Ammon's horn (tissue), 1 donor: ENCODE measurements at places on chromosomes 3 and 15.
A peak's percentile ranks its signal among the peaks of the same experiment; 100 is the strongest.

DNA sequence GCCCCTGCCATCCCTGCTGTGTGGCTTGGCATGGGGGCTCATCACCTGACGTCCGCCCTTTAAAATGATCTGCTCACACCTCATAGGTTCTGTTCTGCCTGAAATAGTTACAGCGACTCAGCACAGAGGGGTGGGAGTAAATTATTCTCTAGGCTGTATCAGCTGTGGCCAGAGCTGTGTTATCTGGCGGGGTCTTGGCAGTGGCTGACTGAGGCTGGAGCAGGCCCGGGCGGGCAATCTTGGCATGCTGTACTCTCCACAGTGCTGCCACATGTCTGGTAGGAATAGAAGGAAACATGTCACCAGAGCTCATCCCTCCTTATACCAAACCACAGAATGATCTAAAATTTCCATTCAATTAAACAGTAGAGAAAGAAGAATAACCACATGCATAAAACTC is 499.9 kb upstream of the LMCD1 start:
- DNase-seq = peak; percentile 12

- DNase-seq = no peak
These were observed 55.8 kb downstream of the SHOX2 start for GRCh38 chr3:158050461-158050860.

- DNase-seq = no peak
These were observed 48.3 kb upstream of the CTDSPL start for GRCh38 chr3:37813403-37813802.

DNA sequence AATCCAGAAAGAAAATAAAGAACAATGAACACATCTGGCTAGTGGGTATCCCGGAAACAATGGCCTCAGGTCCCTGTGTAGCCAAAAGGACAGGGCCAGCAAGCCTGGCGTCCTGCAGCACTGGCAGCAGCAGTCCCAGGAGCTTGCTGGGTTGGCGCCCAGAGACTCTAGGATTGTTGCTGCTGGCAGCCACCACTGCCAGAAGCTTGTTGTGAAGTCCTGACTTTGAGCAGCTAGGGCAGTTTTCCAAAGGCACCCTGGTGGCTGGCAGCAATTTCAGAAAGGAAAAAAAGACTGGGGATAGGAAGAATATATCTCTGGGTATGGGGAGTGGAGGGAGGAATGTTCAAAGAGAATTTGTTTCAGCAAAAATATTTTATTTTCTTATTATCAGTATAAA is 11.3 kb downstream of the SHQ1 start:
- DNase-seq = peak; percentile 89

- DNase-seq = no peak
These were observed 43.1 kb downstream of the THRB start for GRCh38 chr3:24451461-24452099.

- no peak for DNase-seq
These were observed 12.9 kb downstream of the ISL2 start for GRCh38 chr15:76349301-76350070.

DNA sequence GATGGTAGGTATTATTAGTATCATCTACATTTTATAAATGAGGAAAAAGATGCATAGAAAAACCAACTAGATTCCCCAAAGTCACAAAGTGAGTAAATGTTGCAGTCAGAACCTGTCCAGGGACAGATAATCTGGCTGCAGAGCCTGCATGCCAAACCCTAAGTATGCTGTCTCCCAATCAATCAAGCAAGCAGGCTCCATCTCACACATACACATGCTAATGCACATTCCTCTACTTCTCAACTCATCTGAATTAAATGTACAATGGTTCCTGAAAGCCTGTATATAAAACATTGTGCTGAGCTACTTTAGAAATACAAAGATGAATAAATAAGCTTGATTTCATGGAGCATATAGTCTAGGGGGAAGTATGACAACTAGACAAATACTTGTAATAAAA is 101.0 kb downstream of the CBLB start:
- DNase-seq = no peak

DNA sequence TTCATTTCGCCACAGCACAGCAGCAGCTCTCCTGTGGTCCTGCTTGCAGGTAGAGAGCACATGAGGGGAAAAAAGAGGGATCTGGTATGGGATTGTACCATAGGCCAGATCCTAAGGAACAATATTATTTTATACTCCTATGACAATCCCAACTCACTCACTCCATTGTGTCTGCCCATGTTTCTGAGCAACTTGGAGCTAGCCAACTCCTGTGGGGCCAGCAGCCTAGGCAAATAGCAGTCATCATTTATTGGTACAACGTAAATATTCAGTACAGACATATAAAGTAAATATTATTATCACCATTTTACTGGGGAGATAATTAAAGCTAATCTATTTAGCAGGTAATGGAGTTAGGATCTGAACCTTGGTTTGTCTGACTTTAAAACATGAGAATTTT is 148.4 kb downstream of the MECOM start:
- DNase-seq = no peak

DNA sequence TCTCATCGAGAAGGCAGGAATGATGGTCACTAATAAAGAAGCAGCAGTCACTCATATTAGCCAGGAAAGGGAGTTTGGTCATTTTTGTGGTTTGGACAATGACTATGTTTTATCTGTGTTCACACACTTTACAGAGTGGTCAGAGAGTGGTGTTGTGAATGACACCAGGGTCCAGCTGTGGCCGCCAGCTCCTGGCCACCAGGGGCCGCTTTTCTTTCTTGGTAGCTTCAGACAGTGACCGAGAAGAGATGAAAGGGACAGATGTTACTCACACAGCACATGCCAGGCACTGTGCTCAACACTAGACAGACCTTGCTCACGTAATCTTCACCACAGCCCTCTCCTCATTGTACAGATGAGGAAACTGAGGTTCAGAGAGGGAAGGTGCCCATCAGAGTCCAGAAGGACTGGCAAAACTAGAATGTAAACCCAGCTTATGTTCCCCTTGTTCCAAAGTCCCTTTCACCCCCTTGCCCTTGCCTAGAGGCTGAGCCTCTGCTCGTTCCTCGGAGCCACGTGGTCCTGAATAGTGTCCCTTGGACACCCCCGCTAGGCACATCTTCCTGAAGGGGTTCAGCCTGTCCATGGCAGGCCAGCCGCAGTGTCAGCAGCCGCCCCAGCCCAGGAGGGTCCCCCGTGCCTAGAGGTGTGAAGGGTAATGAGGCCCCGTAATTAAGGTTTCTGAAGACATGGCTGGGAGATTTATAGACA is 55.6 kb downstream of the CYP11A1 start:
- no peak for DNase-seq

DNA sequence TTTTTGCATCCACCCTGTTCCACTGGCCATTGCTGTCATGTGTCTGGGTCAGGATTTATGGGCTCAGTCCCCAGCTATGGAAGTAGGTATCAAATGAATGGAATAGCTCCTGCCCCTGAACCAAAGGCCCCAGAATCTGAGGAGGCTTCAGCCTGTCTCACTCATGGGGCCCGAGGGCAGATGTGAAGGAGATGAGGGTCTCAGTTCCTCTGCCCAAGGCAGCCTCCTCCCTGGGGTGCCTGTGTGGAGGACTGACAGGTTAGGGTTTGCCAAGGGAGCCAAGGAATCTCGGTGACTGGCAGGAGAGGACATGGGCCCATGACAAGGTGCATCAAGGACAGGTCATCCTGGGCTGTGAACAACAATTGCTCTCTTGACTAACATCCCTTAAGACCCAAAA is 70.4 kb downstream of the CPN2 start:
- no peak for DNase-seq

- DNase-seq = no peak
These were observed 95.8 kb downstream of the ZPLD1 start for GRCh38 chr3:102530415-102531181.

DNA sequence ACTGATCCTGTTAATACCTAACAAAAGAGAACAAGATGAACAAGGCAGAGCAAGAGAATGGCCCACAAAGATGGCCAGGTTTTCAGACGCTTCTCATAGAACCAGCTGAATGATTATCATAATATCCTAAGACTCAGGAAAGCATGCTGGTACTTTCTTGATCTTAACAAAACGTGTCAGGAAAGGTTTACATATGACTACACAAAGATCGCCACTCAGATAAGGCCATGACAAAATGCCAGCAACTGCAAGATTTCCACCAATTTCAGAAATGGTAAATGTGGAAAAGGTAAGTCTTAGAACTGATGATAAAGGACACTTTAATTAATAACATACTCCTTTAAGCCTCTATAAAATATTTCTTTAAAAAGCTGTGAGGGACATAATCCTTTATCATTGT is 108.8 kb downstream of the DLG1 start:
- no peak for DNase-seq

- no peak for DNase-seq
These were observed 704.2 kb downstream of the ROBO1 start for GRCh38 chr3:79063624-79064023.

DNA sequence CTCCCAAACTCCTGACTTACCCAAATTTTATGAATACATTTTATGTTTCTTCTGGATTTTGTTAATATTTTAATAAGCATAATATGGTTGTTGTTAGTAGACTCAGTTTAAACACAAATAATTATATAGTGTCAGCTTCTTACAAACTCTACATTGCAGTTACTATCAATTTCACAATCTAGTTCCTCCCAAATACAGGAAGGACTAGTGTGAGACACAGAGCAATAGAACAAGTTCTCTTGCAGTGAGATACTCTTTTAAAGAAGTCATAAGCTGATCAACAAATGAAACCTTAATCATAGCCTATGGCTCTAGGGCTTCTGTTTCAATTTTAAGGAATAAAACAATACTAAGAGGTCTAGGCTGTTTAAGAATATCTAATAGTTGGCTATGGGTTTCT is 86.1 kb downstream of the SAMMSON start:
- no peak for DNase-seq

DNA sequence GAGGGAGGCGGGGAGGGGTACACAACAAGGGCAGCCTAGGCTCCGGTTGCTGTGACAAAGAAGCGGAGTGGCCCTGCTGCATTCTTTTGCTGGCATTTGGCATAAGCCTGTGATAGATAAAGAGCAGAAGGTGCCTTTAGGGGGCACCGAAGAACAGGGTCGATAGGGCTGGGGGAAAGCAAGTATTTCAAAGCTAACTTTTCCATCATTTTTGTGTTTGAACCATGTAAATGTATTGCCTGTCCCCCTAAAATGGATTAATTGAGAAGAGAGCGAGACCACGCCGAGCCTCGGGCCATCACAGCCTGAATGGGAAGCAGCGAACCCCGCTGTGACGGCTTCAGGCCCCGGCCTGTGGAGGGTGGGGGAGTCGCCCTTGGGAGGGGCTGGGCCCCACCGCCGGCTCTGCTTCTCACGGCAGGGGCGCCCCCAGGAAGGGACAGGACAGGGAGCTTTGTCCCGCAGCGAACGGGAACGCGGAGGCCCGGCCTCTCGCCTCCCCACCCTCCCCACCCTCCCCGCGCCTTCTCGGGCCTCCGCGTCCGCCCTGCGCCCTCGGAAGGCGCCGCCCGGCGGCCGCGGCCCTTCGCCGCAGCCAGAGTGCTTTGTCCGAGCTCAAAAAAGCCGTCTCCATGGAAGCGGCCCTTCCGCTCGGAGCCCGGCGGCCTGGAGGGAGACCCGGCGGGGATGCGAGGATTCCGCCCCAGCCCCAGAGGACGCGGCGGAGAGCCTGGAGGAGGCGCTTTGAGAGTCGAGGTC is 32.4 kb upstream of the ALDH1L1 start:
- DNase-seq = peak; percentile 32

GRCh38 chr3:143128227-143128955 is 8.8 kb downstream of the CHST2 start:
- DNase-seq = no peak

- DNase-seq = no peak
These were observed 12.3 kb upstream of the EHD4 start for GRCh38 chr15:41984622-41985021.

DNA sequence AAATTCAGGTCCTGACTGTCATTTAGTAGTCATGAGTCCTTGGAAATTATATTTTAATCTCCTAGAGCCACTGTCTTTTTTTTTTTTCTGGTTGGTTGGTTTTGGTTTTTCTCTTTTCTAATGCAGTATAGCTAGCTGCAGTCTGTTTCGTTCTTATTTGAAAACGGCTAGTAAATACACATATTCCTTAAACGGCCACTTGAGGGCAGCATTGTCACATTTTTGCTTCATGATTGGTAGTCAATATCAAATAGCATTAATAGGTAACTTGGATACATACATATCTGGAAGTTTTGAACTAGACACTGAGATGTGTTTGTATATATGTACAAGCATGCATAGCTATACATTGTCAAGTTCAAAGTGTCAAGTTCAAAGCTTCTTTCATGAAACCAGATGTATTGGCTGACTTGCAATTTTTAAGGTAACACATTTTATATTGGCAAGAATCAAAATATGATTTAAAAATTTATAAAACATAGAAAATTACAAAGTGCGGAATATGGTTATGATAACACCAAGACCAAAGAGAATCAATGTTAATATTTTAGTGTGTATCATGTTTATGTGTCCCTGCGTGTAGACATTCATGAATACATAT is 22.5 kb downstream of the GABRA5 start:
- peak; percentile 89 for DNase-seq

GRCh38 chr3:193665370-193665989 is 72.5 kb downstream of the OPA1 start:
- no peak for DNase-seq

- DNase-seq = no peak
These were observed 13.4 kb downstream of the MYL3 start for GRCh38 chr3:46849686-46850467.

DNA sequence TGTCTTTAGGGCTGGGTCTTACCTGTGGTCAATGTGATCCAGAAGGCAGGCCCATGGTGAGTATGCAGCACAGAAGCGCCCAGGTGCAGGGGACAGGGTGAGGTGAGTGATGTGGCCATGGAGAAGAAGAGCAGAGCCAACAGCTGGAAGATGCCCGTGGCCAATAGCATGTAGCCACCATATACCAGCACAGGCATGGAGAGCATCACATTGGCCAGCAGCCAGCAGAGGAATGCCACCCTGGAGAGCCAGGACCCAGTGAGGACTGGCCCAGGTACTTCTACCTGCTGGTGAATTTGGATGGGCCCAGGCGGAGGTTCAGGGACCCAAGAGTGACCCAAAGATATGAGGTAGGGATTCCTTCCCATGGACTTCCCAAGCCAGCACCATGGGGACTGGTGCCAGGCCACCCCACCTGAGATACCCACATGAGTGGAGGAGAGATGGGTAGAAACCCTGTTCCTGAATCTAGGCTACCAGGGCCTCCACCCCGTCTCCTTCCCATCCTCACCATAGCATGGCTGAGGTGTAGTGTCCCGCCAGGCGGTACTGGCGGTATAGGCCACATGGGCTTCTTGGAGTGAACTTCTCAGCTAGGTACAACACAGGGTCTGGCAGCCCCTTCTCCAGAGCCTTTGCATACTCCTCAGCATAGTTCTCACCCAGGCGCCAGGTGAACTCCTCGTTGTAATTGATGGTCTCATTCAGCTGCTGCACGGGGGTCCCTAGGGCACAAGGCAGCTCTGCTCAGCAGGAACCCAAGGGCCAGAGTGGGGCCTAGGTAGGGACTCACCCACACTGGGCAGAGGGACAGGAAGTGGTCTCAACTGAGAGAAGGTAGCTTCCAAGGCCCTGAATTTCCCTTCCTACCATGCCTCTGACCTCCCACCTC is 6.2 kb downstream of the DUOXA2 start:
- no peak for DNase-seq
